CD4-positive, alpha-beta T cell treated with Interleukin-4 for 1 hour (primary cell): ENCODE measurements at places on chromosomes 16 and 17.

- no peak for DNase-seq
These were observed 82.8 kb downstream of the ASIC2 start for GRCh38 chr17:33210285-33210684.

GRCh38 chr17:8160741-8161221, 2.0 kb downstream of the VAMP2 start:
- no peak for DNase-seq

GRCh38 chr16:84712138-84712671, 12.4 kb downstream of the USP10 start:
- no peak for DNase-seq

DNA sequence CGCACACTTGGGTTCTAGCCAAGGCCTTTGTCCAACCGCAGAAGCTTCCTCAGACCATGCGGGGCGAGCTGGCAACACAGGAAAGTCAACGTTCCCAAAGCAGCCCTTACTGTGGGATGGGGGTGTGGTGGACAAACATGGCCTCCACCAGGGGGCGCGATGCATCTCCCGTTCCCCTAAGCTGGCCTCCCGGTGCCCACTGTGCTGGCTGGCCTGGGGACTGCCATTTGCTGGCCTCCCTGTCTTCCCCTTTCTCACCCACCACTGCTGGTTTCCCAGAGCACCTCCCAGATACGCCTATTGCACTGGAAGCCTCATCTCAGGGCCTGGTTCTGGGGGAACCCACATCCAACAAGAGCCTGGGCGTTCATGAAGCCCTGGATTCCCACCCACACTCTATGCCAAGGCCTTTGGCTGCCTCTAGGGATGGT, 145.3 kb downstream of the IRF8 start:
- DNase-seq = peak; percentile 5

GRCh38 chr16:7270006-7270405, 62.6 kb upstream of the RBFOX1 start:
- no peak for DNase-seq

DNA sequence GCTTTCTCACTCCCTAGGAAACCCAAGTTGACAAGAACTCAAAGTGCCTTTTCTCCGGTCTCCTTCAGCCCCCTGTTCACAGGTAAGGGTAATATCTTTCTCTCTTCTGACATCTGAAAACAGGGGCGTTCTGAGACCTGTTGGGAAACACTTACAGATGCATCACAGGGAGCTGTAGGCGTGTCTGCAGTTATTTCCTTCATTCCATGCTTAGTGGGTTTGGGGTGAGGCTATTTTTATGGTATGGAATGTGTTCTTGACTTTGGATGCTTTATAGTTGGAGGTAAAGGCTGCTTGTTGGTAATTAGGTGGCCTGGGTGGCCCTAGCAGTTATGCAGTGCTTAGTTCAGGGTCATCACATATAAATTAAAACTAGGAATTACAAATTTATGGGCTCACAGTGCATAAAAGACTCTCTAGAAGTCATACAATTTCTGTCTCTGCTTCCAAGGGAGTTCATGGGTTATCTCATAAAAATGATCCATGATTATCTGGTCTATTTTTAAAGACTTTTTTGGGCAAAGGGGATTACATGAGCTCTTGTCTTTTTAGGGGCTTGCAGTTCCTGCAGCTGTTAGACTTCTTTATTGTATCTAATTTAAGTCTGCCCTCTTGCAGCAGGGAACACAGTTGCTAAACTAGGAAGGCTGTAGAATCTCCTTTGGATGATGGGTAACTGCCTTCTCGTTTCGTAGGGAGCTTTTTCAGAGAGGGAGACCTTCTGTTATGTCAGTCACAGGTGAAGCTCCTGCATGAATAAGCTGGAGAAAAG, 10.2 kb downstream of the SOCS7 start:
- no peak for DNase-seq

- no peak for DNase-seq
These were observed 218.8 kb upstream of the CHMP6 start for GRCh38 chr17:80772906-80773242.

- DNase-seq = no peak
These were observed 20.5 kb downstream of the ERCC4 start for GRCh38 chr16:13940397-13940933.

- DNase-seq = no peak
These were observed 347.6 kb downstream of the WWOX start for GRCh38 chr16:78446992-78447563.

GRCh38 chr17:7747635-7748071, 30.1 kb downstream of the DNAH2 start:
- DNase-seq = no peak

DNA sequence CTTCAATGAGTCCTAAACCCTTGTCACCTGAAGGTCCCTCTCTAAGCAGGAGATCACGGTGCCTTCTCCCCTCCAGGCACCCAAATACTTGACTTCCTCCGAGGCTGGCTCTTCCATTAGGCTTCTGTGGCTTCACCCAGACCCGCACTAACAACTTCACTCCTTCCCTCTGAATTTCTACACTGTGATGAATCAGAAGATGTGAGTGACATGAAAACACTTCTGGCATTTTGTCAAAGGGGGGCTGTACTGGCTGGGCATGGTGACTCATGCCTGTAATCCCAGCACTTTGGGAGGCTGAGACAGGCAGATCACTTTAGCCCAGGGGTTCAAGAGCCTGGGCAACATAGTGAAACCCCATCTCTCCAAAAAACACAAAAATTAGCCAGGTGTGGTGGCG, 72.6 kb upstream of the CNEP1R1 start:
- no peak for DNase-seq

GRCh38 chr17:38669520-38669919, 5.2 kb downstream of the EPOP start:
- DNase-seq = no peak

DNA sequence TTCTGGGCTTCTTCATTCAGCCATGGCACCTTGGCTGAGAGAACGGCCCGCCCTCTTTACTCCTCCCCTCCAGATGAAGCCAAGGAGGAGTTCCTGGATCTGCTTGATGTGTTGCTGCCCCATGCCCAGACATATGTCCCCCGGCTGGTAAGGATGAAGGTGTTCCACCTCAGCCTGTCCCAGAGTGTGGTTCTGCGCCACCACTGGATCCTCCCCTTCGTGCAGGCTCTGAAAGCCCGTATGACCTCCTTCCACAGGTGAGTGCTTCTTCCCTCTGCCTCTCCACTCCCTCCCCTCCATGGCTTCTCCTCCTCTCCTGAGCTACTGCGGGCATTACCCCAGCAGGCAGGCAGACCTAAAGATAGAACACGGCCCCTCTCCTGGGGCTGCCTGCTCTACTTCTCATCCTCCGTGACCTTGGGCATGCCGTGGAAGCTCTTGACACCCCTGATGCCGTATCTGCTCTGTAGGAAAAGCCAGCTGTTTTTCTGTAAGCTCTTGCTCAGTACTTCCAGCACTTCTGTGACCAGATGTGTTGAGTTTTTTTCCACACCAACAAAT, 8.7 kb downstream of the USB1 start:
- DNase-seq = no peak

- DNase-seq = no peak
These were observed 2.6 kb downstream of the CACNA1G start for GRCh38 chr17:50563092-50563511.

- no peak for DNase-seq
These were observed 44.0 kb downstream of the SDK2 start for GRCh38 chr17:73600103-73600871.

GRCh38 chr16:17574256-17574655, 103.5 kb upstream of the XYLT1 start:
- no peak for DNase-seq

- no peak for DNase-seq
These were observed 148.1 kb downstream of the MRM1 start for GRCh38 chr17:36749493-36749892.

DNA sequence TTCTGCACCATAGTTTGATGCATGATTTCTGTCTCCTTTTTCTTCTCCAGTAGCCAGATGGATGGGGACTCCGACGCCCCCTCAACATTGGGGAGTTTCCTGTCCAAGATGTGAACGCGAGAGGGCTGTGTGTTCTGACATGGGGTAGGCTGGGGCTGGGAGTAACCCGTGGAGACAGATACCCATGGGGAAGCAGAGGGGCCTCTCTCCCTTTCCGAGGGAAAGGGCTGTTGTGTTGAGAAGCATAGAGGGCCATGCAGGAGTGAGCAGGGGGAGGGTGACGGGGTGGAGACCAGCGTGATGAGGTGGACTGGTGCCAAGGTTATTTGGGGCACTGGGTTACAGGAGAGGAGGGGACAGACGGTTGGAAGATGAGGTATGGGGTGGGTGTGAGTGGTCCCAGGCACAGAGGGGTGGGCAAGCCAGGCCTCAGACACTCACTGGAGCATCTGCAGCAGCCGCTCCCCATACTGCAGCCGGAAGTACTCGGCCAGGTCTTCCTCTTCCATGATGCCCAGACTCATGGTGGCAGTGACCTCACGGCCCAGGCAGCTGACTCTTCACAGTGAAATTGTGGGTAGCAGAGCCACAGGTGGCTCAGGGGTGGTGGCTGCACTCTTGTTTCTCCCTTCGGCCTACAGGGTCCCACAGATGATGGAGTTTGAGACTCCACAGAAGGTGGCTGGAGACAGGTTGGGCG, 400 bp downstream of the CCDC42 start:
- no peak for DNase-seq

- no peak for DNase-seq
These were observed 116.5 kb downstream of the HS3ST3B1 start for GRCh38 chr17:14417336-14417735.
